Stimulated activated CD8-positive, alpha-beta memory T cell treated with anti-CD3 and anti-CD28 coated beads, Interleukin-2, amount 100 ng/mL, for 1 hour (primary cell): ENCODE measurements at places on chromosomes 7 and 10.

GRCh38 chr10:93871671-93872204 lies 22.0 kb upstream of the SLC35G1 start:
- no peak for DNase-seq

- no peak for DNase-seq
Measured at GRCh38 chr10:100447663-100448062, 15.1 kb upstream of the WNT8B start.

GRCh38 chr10:97102441-97102840 lies 83.3 kb downstream of the SLIT1 start:
- DNase-seq = no peak

- DNase-seq = no peak
Measured at GRCh38 chr7:146655928-146656797, 539.6 kb downstream of the CNTNAP2 start.

GRCh38 chr10:78118591-78118990 lies 84.9 kb downstream of the RPS24 start:
- DNase-seq = no peak

GRCh38 chr10:69902835-69903535 lies 101.3 kb downstream of the COL13A1 start:
- no peak for DNase-seq

DNA sequence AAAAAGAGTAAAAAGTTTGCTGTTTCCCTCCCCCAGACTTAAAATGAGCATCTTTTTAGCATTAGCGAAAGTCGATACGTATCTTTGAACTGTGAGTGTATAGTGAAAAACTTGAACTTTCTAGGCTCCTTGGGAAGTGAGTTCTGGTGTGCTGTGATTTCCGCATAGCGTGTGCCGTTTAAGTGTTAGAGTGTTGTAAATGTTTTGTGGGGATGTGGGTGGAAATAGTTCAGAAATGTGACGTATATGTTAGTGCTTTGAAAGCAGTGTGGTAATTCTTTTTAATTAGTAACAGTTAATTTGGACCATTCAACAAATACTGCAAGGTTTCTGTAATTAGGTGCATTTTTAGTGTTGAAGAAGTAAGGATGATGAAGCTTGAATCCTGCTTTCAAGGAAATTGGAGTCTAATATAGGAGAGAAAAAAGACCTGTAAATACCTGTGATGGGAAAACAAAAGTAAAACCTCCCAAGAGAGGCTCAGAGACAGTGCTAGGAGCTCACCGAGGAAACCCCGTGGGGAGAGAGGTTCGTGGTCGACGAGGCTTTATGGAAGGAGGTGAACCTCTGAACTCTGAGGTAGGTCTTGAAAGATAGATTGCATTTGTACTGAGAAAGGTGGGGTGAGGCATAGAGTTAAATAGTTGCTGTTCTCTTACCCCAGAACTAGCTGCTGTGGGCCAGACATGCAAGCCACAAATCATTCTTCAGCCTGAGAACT lies 40.8 kb downstream of the RBM33 start:
- DNase-seq = no peak

DNA sequence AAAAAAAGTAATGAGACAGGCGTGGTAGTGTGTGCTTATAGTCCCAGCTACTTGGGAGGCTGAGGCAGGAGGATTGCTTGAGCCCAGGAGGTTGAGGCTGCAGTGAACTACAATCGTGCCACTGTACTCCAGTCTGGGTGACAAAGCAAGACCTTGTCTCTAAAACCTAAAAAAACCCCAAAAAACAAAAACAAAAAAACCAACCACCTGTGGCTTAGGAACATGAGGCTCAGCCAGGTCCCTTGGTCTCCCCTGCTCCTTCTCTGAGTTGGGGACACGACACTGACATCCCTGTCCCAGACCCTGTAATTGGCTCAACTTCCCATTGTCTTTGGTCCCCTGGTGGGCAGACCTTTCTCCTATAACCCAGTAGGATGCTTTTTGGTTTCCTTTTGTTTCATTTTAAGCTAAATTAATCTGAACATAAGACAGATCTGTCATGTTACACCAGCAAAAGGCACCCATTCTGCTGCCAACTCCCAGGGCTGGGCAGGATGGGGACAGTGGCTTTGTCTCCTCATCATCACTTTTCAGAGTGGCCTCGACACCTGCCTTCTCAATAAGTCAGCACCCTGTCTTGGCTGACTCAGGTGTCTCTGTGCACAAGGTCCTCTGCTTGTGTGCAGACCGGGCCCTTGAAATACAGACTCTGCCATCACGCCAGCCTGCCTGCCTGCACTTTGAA lies 74.4 kb downstream of the MYL10 start:
- no peak for DNase-seq

DNA sequence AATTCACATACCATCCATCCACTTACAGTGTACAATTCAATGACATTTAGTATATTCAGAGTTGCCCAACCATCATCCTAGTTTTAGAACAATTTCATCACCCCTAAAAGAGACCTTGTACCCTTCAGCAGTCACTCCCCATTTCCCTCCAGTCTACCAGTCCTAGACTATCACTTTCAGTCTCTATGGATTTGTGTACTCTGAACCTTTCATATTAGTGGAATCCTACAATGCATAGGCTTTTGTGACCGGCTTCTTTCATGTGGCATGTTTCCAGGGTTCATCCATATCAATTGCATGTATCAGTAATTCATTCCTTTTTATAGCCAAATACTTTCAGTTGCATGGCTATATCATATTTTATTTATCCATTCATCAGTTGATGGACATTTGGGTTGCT lies 53.5 kb upstream of the SEMA3E start:
- no peak for DNase-seq

- DNase-seq = no peak
Measured at GRCh38 chr7:11448323-11448722, 383.7 kb downstream of the THSD7A start.

- DNase-seq = no peak
Measured at GRCh38 chr10:78927257-78927995, 141.3 kb upstream of the ZMIZ1 start.

- no peak for DNase-seq
Measured at GRCh38 chr10:133225707-133226191, 4.3 kb upstream of the UTF1 start.

DNA sequence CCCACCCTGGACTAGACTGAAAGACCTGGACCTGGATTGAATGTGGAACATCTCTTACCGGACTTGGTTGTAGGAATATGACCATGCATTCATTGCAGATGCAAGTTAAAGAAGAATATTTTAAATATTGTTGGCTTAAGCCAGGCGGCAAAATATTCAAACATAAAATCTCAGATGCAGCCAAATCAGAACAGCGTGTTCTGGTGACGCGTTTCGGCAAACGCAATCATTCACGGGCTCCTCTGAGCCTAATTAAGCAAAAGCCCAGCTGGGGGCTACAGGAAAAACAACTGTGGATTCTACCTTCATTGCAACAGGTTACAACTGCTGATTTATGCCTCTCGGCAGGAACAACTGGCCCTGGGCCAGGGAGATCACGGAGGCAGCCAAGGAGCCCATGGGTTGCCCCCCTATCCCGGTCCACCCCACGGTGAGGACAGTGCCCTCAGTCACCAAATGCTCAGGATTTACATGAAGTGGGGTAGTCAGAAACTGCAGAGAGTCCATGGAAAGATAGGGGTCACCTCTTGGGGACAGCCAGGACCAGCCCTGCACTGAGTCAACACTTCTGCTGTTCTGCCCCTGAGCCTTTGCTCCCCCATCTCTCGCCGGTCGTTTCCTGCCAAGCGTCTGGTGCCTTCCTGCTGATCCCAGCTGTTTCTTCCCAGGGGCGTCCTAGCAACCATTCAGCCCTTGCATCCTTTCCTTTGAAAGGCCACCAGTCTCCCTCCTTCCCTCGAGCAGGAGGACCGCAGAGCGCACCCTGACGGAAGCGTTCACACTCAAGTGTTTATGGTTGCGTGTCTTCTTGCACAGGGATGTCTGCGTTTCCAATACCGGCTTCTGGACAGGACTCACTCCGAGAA lies 64.4 kb upstream of the SFMBT2 start:
- no peak for DNase-seq

DNA sequence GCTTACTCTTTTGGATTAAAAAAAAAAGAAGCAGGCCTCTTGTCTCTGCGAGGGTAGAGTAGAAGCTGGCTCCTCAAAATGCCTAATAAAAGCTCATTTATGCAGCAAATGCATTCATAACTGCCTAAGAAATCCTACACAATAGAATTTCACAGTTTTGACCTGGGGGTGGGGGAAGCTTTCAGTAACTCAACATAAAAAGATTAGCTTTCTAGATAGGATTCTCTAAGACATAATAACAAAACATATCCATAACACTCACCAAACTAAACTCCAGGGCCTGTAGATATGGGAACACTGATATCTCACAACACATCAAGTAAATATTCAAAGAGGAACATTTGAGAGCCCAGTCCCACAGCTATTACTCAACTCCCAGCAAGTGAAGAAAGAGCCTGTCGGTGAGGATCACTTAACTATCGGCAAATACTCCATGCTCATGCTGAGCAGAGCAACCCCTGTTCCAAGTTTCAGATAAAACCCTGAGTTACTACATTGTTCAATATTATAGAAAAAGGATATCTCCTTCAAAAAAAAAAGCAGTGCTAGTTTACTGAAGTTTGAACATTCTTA lies 88.1 kb downstream of the COBL start:
- no peak for DNase-seq

DNA sequence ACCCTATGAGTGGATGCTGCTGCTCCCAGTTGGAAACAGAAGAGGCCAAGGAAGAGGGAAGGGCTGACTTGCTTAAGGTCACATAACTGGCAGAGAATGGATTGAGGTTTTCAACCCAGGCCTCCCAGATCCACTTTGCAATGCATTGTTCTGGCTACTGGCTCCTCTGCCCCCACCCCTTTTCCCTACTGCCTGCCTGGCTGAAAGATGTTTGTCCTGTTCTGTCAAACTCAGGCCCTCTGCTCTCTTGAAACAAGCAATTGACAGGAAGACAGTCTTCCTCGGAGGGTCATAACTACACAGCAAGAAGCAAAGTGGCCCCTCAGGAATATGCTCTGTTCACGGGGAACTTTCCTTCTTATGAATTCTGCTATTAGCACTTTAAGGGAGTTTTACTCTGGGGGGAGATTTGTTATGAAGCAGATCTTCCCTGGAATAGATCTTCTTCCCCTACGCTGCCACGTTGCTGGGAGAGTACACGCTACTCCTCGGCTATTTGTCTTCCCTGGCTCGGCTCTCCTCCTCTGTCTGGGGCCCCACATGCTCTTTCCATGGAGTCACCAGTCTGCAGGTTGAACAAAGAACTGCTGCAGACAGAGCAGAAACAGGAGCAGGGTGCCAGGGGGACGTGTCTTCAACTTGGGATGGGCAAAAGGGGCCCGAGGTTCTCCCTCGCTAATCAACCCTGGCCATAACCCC lies 436.1 kb downstream of the TYW1 start:
- no peak for DNase-seq

GRCh38 chr7:114969096-114969495 lies 47.2 kb downstream of the MDFIC start:
- DNase-seq = no peak

DNA sequence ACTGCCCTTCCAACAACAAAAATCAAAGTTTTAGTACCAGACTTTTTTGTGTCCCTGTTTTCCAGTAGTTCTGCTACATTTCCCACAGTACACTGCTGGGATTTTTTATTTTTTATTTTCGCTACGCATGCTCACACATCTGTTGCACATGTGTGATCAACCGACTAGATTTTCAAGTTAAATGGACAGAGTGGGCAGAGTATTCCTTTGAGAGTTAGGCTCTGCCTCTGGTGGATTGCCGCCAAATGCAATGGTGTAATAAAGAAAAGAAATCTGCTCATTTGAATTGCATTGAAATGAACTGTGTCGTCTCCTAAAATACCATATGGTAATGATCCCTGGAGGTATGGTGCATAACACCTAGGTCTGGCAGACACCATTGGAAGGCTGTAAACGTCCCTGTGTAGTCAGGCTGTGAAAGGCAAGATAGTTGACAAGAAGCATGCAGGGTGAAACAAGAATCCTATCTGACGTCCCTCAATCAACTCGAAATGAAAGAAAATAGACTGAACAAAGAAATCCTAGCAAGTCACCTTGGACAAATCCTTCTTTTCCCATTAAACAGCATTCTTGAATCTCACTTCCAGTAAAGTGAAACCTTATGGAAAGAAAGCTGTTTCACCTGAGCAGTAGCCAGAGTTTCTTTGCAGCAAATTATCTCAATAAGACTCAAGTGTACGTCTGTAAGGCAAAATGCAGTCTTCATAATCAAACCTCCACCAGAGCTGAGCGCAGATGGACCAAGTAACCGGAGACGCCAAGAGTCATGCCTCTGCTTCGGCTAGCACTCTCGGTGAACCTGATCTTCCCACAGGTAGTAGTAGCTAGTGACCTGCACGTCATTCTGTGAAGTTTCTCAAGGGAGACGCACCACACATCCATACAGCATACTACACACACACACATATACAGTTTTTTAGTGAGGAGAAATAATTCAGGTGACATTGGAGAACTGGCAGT lies 357.3 kb downstream of the CRPPA start:
- DNase-seq = no peak

- no peak for DNase-seq
Measured at GRCh38 chr7:114864278-114864677, 57.6 kb upstream of the MDFIC start.

- DNase-seq = no peak
Measured at GRCh38 chr10:116452338-116452720, 24.7 kb downstream of the PNLIPRP3 start.

GRCh38 chr10:31128536-31128935 lies 96.9 kb upstream of the ZNF438 start:
- no peak for DNase-seq

DNA sequence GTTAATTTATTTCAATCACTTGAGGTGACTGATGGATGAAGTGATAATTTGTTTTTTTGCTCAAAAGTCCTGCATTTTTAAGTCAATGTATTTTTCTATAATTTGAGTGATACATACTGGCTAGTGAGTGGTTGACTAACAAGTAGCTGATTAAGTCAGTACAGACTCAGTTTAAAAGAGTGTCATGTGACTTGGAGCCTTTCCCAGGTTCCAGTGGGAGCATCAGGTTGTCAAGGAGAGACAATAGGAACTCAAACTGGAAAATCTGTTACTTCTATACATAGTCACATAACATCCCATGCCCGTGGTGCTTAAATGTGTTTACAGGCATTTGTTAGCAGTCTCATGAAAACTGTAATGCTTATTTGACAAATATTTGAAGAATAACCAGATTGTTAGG lies 154.7 kb downstream of the ANK3 start:
- no peak for DNase-seq

DNA sequence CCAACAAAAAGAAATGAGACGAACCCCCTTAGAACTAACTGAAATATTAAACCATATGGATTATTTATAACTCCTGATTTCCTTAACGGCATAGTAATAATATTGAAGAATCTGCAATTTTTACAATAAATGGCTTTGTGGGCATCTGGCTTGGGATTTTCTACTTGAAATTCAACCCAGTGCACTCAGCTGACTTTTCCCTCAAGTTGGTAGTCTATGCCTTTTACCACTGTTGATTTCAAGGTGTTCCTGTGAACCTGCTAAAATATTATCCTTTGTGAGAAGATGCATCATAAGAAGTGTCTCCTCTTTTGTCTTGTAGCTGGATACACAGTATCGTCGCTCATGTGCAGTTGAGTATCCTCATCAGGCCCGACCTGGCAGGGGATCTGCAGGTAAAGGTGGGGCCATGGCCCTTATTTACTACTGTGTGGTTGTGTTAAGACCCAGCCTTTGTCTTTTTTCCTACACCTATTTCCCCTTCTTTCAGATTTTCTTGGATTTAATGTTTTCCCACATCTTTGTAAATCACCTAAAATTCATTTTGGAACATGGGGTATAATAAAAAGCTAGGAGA lies 8.0 kb downstream of the DNAJC9 start:
- DNase-seq = no peak
